ENCODE measurements at places on chromosomes 11 and 22. TPM values are rescaled to one million over a fixed set of nuclear protein-coding genes. Genes with fewer than 3 reads are reported as not detected.

FAM227A gene
- 0.74 TPM for total RNA-seq

TMA7B gene
- 2.2 TPM for total RNA-seq

KRTAP5-2 gene
- not detected for total RNA-seq

- no peak for DNase-seq
- no peak overlapping the region for H3K27ac ChIP-seq
- no peaks in the 10 kb centered on the region for H3K4me1 ChIP-seq
Measured at GRCh38 chr11:43486141-43486540, 127.4 kb downstream of the TTC17 start.

DNA sequence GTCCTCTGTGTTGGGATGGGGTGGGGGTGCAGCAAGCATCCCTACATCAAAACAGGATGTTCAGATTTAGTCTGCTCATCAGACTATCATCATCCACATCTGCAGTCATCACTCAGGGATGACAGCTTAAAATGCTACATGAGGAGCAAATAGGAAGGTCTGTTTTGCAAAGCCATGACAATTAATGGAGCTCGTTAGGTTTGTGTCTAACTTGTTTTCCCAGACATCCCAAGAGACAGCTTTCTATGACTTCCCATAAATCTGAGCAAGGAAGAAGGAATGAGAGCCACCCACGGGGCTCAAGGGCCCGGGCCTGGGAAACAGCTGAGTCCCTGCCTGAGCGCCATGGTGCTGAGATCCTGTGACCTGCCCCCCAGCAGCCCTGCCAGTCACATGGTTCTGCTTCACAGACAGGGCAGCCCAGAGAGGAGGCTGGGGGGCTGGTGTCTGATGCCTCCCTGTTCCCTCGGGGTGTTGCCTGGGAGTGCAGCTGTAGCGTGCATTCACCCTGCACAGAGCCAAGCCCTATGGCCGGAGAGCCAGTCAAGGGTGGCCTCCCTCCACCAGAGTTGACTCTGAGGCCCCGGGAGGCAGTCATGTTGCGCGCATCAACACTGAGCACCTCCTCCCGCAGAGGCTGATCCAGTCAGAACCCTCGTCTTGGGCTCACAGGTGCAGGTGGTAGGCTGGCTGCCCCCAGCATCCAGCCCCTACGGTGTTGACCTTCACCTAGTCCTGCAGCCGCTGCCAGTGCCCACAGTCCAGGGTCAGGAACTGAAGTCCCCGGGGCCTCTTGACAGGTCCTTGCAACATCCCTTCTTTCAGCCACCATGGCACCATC lies 12.1 kb downstream of the DERL3 start:
- H3K27me3 ChIP-seq, result no peaks in the 10 kb centered on the region
- DNase-seq, result no peak
- H3K4me1 ChIP-seq, result peaks cover 2% of the 10 kb centered on the region
- peaks cover 43% of the 10 kb centered on the region for H3K36me3 ChIP-seq
- H3K4me3 ChIP-seq, result no peak overlapping the region

GRCh38 chr11:13324709-13325108 lies 47.1 kb downstream of the BMAL1 start:
- no peaks in the 10 kb centered on the region for H3K27me3 ChIP-seq
- no peak for DNase-seq
- peaks cover 42% of the 10 kb centered on the region for H3K4me1 ChIP-seq
- H3K4me3 ChIP-seq, result no peak overlapping the region

DNA sequence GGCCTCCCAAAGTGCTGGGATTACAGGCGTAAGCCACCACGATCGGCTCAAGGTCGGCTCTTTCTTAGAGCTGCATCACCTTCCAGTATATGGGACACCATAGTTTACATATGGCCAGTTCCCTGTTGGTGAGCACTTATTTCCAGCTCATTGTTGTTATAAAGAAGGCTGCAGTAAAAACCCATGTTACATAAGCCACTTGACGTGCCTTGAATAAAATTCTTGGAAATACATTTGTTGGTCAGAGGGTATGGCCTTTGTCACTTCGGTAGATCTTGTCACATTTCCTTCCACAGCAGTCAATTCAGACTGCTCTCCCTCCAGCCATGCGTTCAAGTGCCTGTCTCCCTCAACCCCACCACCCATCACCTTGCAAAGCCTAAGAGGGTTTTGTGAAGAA lies 92.9 kb downstream of the PRR5L start:
- H3K36me3 ChIP-seq, result peaks cover 2% of the 10 kb centered on the region
- no peak overlapping the region for H3K27ac ChIP-seq
- DNase-seq, result no peak
- no peak overlapping the region for H3K4me3 ChIP-seq
- H3K27me3 ChIP-seq, result peaks cover 10% of the 10 kb centered on the region
- peaks cover 50% of the 10 kb centered on the region for H3K4me1 ChIP-seq

DNA sequence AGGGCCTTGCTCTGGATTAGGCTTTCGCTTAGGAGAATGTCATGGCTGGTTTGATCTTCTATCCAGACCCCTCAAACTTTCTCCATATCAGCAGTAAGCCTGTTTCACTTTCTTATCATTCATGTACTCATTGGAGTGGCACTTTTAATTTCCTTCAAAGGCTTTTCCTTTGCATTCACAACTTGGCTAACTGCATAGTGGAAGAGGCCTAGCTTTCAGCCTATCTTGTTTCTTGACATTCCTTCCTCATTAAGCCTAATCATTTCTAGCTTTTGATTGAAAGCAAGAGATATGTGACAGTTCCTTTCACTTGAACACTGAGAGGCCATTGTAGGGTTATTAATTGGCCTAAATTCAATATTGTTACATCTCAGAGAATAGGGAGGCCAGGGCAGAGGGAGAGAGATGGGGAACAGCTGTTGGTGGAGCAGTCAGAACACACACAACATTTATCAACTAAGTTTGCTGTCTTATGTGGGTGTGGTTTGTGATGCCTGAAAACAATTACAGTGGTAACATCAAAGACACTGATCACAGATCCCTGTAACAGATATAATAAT lies 37.7 kb upstream of the APOBEC3A start:
- H3K36me3 ChIP-seq, result no peaks in the 10 kb centered on the region
- no peak overlapping the region for H3K27ac ChIP-seq
- no peak overlapping the region for H3K4me3 ChIP-seq
- peaks cover 15% of the 10 kb centered on the region for H3K27me3 ChIP-seq
- H3K4me1 ChIP-seq, result no peaks in the 10 kb centered on the region

DNA sequence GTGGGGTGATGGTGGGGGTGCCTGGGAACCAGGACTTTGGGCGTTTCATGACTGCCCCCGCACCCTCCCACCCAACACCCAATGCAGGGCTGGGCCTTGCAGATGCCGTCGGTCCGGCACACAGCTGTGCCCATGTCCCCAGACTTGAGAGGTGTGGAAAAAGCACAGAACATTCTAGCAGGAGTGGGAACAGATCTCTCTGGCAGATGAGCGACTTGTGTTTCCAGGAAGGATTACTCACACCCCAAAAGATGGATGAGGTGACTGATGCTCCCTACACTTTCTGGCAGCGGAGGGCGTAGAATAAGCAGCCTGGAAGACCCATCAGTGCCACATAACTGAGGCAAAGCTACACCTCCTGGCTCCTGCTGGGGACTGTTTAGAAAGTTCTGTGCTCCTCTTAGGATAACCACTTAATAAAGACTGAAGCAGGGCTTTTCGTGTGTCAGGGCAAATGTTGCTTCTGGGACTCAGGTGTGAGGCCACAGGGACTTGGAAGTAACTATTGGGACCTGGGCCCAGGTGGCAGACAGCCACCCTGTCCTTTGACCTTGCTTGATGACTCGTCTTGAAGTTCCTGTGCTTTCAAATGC lies 24.2 kb downstream of the FBLN1 start:
- DNase-seq, result no peak
- no peaks in the 10 kb centered on the region for H3K27me3 ChIP-seq
- H3K36me3 ChIP-seq, result no peaks in the 10 kb centered on the region

GRCh38 chr22:37681001-37681424 lies 5.1 kb upstream of the NOL12 start:
- no peaks in the 10 kb centered on the region for H3K27me3 ChIP-seq
- H3K4me1 ChIP-seq, result peaks cover 33% of the 10 kb centered on the region
- H3K4me3 ChIP-seq, result no peak overlapping the region
- peaks cover 4% of the 10 kb centered on the region for H3K36me3 ChIP-seq
- H3K27ac ChIP-seq, result no peak overlapping the region

GRCh38 chr11:44780940-44781631 lies 54.3 kb downstream of the TSPAN18 start:
- H3K27ac ChIP-seq, result no peak overlapping the region
- H3K36me3 ChIP-seq, result no peaks in the 10 kb centered on the region
- no peaks in the 10 kb centered on the region for H3K27me3 ChIP-seq
- no peaks in the 10 kb centered on the region for H3K4me1 ChIP-seq
- no peak for DNase-seq

DNA sequence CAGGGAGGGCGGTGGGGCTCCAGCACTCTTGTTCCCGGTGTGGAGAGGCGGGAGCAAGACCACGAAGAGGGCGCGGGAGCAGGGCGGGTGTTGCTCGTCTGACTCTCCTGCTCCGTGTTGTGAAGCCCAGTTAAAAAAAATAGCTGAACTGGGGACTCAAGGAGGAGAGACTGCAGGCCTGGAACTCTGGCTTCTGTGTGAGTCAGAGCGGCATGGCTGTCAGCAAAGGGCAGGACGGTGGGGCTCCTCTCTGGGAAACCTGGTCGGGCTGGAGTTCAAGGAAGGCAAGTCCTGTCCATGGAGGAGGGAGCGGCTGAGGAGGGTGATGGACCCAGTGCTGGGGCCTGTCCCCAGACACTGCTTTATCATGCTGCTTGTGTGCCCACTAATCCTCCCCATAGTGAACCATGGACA lies 152.3 kb downstream of the FEZ1 start:
- DNase-seq, result no peak
- H3K4me3 ChIP-seq, result no peak overlapping the region
- no peaks in the 10 kb centered on the region for H3K4me1 ChIP-seq
- no peak overlapping the region for H3K27ac ChIP-seq
- H3K36me3 ChIP-seq, result no peaks in the 10 kb centered on the region
- peaks cover 7% of the 10 kb centered on the region for H3K27me3 ChIP-seq

GRCh38 chr22:20237480-20238440 lies 30.4 kb downstream of the RTN4R start:
- no peaks in the 10 kb centered on the region for H3K27me3 ChIP-seq
- H3K4me1 ChIP-seq, result peaks cover 21% of the 10 kb centered on the region
- H3K27ac ChIP-seq, result peak overlapping the region; percentile 82
- peak; percentile 55 for DNase-seq
- peak overlapping the region; percentile 29 for H3K4me3 ChIP-seq

GRCh38 chr22:32596471-32596870 lies 121.9 kb downstream of the FBXO7 start:
- no peaks in the 10 kb centered on the region for H3K4me1 ChIP-seq
- no peaks in the 10 kb centered on the region for H3K36me3 ChIP-seq
- no peak overlapping the region for H3K4me3 ChIP-seq
- peaks cover 2% of the 10 kb centered on the region for H3K27me3 ChIP-seq
- H3K27ac ChIP-seq, result no peak overlapping the region
- DNase-seq, result no peak

- H3K27me3 ChIP-seq, result peaks cover 53% of the 10 kb centered on the region
- no peaks in the 10 kb centered on the region for H3K36me3 ChIP-seq
- DNase-seq, result no peak
- peaks cover 11% of the 10 kb centered on the region for H3K4me1 ChIP-seq
- H3K4me3 ChIP-seq, result no peak overlapping the region
Measured at GRCh38 chr22:19769393-19769715, 8.8 kb downstream of the TBX1 start.
